Fibroblast of skin of back (primary cell): ENCODE measurements at places on chromosomes 7 and 10.

DNA sequence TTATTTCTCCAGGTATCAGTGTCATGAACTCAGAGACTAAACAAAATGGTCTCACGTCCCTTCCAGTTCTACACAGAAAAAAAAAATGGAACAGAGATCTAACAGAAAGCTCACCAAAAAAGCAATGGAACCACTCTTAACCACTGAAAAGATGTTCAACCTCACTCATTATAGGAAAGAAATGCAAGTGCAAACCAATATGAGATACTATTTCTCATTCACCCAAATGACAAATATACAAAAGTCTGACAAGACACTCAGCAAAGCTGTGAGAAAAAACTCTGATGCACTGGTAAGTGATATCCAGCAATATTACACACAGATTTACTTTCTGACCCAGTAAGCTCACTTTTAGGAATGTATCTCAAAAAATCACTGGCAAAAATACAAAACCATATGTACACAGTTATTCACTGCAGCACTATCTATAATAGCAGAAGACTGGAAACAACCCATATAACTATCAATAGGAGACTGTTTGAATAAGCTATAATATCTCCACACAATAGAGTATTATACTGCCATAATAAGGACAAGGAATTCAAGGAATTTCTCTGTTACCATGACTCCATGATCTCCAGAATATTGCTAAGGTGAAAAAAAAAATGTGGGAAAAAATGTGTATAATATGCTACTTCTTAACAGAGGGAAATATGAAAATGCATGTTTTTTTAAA, 36.6 kb downstream of the ABI1 start:
- DNase-seq = no peak

DNA sequence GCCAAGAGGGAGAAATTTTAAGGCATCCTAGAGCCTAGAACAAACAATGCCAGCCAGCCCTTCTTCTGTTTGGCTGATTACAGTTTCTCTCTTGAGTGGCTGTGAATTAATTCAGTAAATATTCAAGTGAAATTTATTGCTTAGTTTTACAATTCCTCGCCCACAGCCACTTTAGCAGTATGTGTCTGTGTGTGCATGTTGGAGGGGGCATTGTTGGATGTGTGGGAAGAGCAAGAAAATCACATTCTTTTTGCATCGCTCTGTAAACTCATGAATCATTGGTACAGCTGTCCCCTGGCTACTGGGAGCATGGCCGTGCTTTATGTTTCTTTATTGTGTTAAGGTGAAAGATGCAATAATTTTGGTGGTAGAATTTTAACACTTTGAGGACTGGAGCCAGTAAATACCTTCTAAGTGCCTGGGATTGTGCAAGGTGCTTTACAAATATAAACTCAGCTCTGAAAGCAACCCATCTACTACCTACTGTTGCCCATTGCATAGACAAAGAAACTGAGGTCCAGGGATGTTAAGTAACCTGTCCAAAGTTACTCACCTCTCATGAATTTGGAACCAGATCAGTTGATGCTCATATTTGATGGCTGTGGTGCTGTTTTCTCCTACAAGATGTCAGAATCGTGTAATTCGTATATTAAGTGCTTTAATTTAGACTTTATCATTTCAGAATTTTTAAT, 89.9 kb upstream of the BTBD16 start:
- DNase-seq = peak; percentile 59

DNA sequence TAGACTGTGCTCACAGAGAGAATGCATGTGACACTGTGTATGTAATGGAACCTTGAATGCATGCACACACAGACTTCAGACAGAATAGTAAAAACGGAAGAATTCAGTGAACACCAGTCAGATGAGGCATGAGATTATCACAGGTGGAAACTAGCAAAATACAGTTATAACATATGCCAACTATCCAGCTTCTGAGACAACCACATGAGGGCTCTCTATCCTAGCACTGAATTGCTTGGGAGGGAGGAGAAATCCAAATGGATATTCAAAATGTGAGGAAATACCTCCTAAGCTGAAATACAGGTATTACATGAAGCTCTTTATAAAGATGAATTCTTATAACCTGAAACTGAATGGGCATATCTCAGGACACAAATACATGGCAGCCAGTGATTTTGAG, 30.6 kb downstream of the GARS1 start:
- no peak for DNase-seq

GRCh38 chr10:71299071-71299785, 19.8 kb upstream of the SLC29A3 start:
- DNase-seq = no peak

- DNase-seq = peak; percentile 86
Observed at GRCh38 chr7:92695308-92696261, 105.4 kb upstream of the FAM133B start.

- DNase-seq = no peak
Observed at GRCh38 chr10:47330366-47330765, 8.1 kb downstream of the GDF2 start.

DNA sequence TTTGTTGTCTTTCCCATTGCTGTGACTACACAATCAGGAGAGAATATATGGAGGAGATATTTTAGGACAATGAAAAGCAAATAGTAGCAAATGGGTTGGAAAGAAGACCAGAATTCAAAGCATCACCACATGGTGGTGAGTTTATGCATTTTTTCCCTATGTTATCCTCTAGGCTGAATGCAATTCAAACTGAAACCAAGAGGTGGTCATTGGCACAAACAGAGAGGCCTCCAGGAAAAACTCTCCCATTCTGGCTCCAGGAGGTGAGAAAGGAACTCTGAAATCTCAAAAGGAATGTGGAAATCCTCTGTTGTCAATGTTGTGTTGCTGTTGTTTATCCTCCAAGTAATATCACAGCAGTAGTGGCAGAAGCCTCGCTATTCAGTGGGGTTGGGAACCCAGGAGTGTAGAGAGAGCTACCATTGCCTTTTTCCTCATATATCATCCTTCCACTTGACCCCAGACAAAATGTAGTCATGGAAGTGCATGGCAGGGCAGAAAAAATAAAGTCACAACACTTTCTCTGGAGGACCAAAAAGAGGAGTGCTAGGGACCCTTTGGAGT, 819.1 kb downstream of the GRID1 start:
- no peak for DNase-seq

GRCh38 chr7:116212869-116213268, 2.5 kb downstream of the TES start:
- peak; percentile 45 for DNase-seq

DNA sequence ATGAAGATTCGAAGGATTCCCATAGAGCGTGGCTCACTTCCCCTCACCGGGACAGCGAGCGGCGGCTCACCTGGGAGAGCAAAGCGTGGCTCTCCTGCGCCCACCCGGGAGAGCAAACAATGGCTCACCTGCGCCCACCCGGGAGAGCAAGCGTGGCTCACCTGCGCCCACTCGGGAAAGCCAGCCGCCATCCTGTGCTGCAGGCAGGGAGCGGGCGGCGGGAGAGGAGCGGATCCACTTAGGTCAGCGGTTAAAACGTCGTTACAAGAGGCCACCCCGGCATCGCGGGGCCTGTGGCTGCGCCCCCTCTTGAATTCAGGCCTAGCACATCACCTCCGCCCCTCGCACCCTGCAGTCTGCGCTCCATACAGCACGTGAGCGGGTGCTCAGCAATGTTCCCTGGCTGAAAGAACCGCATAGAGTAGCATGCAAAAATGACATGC, 461 bp upstream of the FIGNL1 start:
- DNase-seq = no peak

GRCh38 chr10:98370831-98371820, 43.9 kb downstream of the PYROXD2 start:
- no peak for DNase-seq

DNA sequence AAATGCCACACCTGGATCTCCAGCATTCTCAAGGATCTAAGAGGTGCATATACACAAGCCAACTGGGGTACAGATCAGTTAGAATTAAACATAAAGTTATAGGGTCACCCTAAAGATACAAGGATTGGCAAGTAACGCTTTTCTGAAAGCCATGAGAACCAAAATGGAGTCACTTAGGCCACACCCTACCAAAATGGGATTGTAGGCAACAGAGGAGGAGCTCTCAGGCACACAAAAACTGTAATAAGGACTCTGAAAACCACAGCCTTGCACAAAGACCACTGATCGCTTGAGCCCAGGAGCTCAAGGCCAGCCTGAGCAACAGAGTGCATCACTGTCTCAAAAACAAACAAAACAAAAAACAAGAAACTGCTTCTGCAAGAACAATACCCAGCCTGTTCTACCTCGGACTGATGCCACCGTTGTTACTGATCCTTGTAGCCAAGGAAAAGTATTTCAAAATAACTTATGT, 35.5 kb downstream of the SVOPL start:
- DNase-seq = no peak

DNA sequence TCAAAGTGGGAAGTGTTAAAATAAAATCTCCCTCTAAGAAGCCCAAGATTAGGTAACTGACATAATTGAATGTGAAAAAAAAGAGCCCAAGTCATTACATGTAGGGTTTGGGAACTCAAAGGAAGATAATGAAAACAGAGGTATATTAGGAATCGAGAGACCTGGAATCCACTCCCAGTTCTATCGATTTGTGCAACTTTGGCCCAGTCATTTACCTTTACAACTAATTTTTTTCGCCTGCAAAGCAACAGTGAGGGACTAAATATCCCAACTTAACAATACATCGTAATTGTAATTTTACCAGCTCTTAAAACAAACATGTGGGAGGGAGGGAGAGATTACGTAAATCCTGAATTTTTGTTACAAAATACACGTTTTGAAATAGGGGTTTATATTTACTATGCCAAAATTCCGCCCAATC, 1.4 kb downstream of the MINDY3 start:
- no peak for DNase-seq

GRCh38 chr10:58674251-58674650, 161.6 kb downstream of the BICC1 start:
- peak; percentile 50 for DNase-seq

GRCh38 chr7:131633342-131633843, 77.0 kb upstream of the PODXL start:
- DNase-seq = peak; percentile 93

GRCh38 chr7:130430841-130431666, 9.8 kb downstream of the CEP41 start:
- DNase-seq = peak; percentile 74

DNA sequence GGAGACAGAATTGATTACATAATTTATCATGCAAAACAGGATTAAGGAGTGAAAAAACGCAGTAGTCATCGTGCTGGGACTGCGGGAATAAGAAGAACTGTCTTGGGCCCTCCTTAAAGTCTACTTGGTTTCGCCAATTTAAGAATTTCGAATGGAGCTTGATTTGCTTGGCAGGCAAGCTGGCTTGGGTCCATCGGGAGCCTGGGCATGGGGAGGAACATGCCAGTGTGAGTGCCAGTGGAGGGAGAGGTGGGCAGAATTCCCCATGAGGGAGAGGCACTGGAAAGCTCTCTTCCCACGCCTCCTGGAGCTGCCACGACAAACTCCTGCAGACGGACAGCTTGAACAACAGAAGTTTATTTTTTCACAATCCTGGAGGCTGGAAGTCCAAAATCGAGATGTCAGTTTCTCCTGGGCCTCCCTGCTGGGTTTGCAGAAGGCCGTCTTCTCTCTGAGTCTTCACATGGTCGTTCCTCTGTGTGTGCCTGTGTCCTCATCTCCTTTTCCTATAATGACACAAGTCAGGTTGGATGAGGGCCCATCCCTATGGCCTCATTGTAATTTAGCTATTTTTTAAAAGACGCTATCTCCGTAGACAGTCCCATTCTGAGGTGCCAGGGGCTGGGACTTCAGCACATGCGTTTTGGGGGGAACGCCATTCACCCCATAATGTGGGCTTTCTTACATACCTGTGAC, 528.7 kb upstream of the DPP6 start:
- no peak for DNase-seq

DNA sequence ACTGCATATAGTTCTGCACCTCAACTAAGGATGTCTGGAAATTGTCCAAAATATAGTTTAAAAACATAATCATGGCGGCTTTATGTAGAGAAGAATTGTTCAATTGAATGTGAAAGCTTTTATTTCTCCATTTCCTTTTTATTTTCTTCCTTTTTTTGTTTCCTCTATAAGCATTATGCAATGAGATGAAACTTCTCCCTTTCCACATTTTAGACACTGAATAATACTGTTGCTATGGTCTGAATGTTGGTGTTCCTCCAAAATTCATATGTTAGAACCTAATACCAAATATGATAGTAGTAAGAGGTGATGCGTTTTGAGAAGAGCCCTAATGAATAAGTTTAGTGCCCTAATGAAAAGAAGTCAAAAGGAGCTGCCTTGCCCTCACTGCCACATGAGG, 175.0 kb downstream of the RNLS start:
- no peak for DNase-seq

- no peak for DNase-seq
Observed at GRCh38 chr10:133314911-133315310, 6.2 kb downstream of the ZNF511 start.

DNA sequence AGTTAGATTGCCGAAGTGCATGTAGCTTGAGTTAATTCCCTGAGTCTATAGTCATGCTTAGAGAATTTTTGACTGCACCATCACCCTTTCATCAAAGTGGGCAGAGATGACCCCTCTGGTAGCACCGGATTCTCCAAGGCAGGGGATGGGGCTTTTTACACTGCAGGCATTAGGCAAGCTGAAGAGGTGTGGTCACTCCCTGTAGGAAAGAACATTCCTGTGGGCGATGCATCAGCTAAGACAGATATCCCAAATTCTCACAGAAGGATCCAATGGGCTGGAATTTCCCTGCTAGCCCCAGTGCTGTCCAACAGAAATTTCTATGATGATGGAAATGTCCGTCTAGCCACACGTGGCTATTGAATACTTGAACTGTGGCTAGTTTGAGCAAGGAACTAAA, 118.2 kb downstream of the ADAM12 start:
- peak; percentile 98 for DNase-seq

DNA sequence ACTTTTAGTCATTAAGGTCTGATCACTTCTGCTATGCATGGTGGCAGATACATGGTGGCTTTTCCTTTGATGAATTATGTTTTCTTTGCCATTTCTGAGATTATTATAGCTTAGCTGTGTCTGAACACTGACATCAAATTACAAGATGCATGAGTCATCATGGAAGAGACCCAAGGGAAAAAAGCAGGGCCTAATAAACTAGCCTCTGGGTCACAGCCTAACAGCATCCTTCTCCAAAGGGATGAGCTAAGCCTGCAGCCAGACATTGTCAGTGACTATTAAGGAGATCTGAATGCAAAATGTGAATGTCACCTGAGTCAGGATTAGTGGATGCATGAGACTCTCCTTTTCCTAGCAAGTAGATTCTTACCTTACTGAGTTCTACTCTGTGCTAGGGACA, 19.1 kb upstream of the OGDHL start:
- DNase-seq = peak; percentile 72

DNA sequence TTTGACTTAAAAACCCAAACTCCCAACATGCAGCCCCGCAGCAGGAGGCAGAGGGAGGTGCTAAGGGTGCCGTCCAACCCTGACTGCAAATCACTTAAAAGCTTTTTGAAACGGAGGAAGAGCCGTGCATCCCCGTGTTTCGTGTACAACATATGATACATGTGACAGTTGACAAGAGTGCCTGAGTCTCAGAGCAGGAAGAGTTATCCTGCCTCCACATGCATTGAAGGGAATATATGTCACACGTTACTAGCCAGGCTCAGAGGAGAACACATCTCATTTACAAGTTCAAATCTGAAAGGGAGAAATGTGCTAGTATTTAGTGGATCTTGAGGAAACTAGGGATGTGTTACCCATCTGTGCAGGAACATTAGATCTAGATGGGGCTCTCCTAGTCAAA, 69.9 kb downstream of the SDK1 start:
- no peak for DNase-seq
